NCI-H526 treated with DMSO at 0.1 percent for 48 hours (cell line): ENCODE measurements at places on chromosomes 3 and 15.

DNA sequence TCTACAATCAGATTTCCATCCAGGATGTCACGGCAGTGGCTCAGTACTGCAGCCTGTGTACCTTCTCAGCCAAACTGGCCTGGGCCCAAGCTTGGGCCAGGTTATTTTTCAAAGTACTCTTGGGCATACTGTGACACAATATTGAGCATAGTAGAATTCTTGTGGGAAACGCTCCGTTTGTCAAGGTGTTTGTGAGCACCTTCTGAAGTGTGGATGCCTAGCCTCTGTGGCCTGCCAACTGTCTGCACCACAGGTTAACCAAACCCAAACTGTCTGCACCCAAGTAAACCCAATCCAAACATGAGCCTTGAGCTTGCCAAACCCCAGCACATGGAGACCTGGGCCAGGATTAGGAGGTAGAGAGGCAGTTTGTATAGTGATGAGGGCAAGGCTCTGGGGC is 25.4 kb downstream of the CTDSPL start:
- no peak for DNase-seq

GRCh38 chr3:40169983-40170382 is 139.5 kb upstream of the EIF1B start:
- DNase-seq = no peak

DNA sequence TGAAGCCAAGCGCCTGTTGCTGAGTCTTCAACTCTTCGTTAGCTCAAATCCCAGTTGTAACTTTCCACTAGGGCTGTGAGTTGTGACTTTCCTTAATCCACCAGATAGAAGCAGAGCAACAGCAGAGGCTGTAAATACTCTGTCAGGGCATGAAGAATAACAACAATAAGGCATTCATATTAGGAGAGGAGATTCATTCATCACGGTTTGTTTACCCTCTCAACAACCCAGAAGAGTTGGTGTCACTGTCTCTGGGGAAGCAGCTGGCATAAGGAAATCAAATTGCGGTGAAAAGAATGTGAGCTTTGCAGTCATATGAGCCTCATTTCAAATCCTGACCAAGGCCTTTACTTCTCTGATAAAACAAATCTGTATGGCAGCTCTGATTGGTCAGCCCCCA is 184.8 kb downstream of the SHQ1 start:
- DNase-seq = peak; percentile 62

GRCh38 chr3:136792556-136793330 is 26.2 kb upstream of the SLC35G2 start:
- DNase-seq = no peak

DNA sequence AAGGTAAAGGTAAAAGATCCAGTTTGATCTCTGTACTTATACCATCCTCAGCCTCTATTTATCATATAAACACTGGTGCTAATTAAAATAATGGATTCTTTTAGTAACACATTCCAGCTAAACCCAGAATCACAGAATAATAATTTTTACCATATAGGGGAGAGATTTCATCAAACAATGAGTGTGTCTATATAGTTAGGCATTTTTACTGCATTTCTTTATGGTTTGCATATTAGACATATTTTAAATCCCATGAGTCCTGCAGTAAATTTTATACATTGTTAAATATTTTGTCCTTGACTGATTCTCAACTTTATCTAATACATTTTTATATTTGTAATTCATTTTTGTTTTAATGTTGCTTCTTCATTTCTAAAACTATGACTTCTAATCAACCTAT is 323.7 kb upstream of the AGTR1 start:
- DNase-seq = no peak

GRCh38 chr15:99307735-99308134 is 56.5 kb downstream of the LRRC28 start:
- no peak for DNase-seq

DNA sequence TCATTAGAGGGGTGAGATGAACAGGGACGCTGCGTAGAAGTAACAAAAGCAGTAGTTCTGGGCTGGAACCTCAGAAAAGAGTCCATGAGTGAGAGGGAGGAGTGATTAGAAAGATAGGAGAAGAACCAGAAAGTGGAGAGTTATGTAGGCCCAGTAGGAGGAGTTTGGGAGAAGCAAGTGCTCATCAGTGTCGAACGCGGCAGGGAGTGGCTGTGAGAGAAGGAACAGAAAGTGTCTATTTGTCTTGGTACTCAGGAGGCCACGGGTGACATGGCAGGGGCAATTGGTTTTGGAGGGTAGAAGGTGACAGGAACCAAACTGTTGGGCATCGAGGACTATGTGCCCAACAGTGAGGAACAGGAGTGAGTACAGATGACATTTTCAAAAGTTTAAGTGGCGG is 1.3 kb upstream of the INSYN1 start:
- DNase-seq = no peak

- DNase-seq = no peak
These were observed 171.9 kb downstream of the ERC2 start for GRCh38 chr3:56296361-56296760.

DNA sequence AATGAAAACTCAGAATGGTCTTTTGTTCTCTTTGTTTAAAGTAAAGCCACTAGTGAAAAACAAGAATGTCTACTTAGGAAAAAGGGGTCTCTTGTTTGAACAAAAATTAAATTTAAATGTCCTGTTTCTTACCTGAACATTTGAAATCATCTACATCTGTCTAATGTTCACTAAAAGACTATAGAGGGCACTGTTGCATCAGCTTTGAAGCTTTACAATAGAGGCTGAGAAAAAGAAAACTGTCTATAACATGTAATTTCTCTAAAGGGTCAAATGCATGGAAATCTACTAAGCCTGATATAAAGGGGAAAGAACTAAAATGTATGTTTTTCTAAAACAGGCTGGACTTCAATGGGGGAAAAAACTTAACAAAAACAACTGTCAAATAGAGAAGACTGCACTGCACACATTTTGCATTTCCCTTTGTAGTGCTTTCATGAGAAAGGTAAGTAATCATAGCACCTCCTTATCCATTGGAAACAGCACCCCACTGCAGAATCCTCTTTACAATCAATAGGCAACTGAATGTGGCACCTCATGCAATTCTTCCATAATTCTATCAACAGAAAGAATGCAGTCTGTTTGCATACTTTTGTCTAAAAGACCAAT is 26.3 kb downstream of the DPH6 start:
- DNase-seq = peak; percentile 44
